ENCODE measurements at places on chromosomes 16 and 17. TPM values are rescaled to one million over a fixed set of nuclear protein-coding genes. Genes with fewer than 3 reads are reported as not detected.

SLX1A gene
- 19.1 TPM for total RNA-seq

CHD9NB gene
- total RNA-seq = not detected

CRHR1 gene
- total RNA-seq = not detected

IRX6 gene
- total RNA-seq = not detected

NHLRC4 gene
- not detected for total RNA-seq

DLG4 gene
- 1.8 TPM for total RNA-seq

All from Caco-2 (cell line).